Lung microvascular endothelial cell (primary cell): ENCODE measurements at places on chromosomes 5 and 9. TPM values are rescaled to one million over a fixed set of nuclear protein-coding genes. Genes with fewer than 3 reads are reported as not detected.
A peak's percentile ranks its signal among the peaks of the same experiment; 100 is the strongest.

- no peak for DNase-seq
Measured at GRCh38 chr9:107242073-107243030, 40.7 kb upstream of the RAD23B start.

GRCh38 chr9:127539982-127540663, 72.0 kb upstream of the STXBP1 start:
- no peak for DNase-seq

DNA sequence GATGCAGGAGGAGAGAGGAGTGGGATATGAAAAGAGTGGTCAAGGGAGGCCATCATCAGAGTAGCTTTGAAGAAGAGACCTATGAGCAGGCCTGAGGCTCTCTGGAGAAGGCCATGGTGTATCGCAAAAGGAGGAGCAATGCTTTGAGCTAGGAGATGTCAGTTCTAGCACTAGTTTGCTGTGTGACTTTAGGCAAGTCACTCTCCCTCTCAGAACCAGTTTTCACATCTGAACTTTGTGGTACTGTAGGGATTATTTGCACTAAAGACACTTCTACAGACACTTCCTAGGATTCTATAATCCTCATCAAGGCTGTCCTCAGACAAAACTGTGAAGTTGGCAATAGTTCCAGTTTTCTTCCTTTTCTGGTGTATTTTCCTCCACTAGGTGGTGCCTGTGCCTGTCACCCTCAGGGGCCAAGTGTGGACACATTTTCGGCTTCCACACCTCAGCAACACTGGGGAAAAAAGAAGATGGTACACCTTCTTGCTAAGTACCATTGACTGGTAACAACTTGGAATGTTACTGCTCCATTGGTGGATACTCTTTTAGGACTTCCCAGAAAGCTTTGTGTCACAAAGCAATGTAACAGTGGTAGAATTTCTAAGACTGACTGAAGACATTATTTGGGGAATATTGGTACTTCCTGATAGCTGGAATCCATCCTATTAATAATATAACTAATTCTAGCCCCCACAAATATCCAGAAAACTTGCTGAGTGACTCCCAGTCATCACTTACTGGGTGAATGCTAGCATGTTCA, 9.9 kb downstream of the PAPPA start:
- no peak for DNase-seq

- DNase-seq, result no peak
Measured at GRCh38 chr5:91397791-91398190, 14.7 kb upstream of the ARRDC3 start.

DNA sequence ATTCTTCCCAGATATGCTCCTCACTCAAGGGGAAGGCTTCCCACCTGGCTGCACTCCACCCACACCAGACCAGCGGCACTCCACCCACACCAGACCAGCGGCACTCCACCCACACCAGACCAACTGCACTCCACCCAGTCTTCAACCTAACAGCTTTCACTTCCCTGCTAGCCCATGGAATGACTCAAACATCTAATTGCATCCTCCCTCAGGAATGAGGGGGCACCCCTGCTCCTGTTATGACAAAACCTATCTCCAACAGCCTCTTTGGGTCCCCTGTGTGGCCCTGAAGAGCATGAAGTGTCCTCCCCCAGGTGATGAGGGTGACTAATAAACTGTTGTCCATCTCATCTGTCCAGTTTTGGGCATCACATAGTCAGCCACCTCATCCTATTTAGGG, 556.6 kb upstream of the TUSC1 start:
- no peak for DNase-seq

- peak; percentile 86 for DNase-seq
Measured at GRCh38 chr5:66829826-66830225, 233.6 kb downstream of the MAST4 start.

- no peak for DNase-seq
Measured at GRCh38 chr9:86494644-86495111, 140.5 kb upstream of the TUT7 start.

DNA sequence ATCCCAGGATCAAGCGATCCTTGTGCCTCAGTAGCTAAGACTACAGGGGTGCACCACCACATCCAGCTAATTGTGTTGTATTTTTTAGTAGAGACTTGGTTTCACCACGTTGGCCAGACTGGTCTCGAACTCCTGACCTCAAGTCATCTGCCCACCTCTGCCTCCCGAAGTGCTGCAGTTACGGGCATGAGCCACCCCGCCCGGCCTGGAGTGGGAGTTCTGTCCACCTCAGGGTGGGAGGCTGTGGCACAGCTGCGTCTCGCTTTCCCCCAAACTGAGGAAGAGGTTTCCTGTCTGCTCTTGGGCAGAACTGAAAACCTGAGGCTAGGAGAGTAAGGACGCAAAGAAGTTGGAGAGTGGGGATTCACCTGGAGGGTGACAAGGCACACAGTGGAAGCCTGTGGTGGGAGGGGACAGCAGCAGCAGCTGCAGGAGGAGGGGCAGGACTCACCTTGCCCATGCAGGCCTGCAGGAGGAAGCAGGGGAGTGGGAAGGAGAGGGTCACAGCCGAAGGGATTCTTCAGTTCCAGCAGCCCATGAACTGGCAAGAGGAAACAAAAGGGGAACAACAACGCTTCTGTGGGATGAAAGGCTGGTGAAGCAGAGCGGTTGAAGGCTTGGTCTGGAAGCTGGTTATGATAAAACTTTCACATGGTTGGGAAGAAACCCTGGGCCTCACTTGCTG, 181.4 kb downstream of the GAS1 start:
- DNase-seq, result no peak

DNA sequence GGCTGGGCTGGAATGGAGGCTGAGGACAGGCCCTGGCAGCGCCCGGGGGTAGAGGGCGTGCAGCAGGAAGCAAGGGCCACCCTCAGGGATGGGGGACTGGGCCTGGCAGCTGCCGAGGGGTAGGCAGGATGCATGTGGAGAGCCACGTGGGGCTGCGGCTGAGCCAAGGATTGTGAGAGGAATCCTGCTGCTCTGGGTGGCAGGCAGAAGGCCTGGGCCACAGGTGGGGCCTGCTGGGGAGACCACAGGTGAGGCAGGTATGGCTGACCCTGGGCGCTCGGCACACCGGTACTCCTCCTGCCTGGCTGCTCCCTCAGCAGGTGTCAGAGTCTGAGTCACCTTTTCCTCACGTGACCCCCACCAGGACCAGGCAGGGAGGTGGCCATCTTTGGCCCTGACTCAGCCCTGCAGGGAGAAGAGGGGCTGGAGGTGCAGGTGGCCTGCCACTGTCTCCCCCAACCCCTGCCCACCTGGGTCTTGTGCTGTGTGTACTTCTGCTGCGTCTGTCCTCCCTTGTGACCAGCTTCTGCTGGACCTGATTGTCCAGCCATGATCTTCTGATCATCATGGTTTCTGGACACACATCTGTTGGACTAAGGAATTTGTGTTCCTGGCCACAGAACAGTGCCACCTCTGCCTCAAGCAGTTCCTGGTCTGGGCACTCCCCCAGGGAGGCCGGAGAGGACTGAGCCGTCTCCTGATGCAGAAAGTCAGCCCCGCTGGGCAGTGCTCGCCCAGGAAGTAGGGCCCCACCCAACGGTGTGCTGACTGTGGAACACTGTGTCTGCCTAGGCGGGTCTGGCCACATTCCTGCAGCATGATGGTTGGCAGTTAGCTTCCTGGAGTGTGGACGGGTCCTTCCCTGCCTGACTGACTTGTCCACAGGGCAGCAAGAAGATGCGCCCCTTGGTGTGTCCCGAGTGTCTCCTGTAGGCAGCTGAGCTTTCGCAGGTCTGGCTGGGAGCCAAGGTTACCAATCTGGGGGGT, 6.4 kb downstream of the ARRDC1 start:
- peak; percentile 61 for DNase-seq

DNA sequence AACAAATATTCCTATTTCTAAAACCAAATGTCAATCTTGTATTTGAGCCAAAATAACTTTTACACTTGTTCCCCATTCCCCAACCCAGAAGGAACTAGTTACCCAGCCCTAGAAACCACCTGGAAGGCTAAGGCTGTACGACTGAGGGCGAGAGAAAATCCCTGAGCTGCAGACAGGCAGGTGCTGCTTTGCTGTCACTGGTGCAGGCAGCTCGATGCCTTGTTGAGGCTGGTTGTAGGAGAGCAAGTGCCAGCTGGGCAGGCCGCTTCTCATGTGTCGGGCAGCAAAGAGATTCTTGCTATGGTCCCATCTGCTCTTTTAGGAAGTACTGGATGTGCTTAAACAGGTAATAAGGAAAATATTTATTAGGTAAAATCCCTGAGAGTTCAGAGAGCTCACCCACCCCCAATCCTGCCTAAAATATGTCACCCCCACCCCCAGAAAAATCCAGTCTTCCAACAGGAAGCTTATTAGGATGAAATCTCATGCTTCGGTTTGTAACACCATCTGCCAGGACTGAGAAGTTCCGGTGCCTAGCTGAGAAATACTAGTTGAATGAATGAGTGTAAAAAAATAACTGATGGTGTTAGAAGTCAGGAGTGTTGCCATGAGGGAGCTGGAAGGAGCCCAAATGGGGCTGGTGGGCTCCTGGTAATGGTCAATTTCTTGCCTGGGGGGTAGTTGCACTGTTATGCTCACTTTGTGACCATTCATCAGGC, 91.1 kb upstream of the DMRT1 start:
- DNase-seq, result no peak

DNA sequence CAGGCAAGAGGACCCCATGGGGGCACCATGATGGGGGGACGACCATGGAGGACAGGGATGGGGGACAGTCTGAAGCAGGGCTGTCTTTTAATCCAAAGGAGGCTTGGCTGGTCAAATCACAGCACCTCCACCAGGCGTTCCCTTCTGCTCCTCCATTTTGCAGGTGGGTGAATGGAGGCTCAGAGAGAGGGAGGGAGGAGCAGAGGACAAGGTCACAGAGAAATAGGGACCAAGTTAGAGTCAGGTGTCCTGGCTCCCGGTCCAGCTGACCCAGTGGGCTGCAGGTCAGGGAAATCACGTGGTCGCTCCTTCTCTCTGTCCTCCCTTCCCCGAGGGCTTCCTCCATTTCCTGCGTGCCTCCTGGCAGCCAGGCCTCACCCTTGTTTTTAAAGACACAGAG, 156.4 kb upstream of the SMIM23 start:
- no peak for DNase-seq

GRCh38 chr9:109401990-109402318, 81.1 kb upstream of the EPB41L4B start:
- DNase-seq, result no peak

DNA sequence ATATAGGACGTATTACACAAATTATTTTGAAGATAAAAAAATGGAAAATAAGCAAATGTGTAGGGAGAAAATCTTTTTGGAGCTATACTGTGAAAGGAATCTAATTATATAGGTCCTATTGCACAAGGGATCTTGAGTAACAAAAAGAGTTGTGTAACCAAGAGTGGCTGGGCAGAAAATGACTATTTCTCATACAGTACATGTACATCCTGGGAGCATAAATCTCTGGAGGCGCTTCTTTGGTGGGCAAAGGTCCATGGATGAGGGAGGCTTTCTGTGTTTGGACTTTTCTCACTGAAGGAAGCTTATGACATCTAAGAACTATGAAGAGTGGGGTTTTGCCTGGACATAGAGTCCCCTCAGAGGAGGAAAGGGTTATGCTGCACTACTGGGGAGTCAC, 29.8 kb downstream of the ANKS6 start:
- DNase-seq, result no peak

DNA sequence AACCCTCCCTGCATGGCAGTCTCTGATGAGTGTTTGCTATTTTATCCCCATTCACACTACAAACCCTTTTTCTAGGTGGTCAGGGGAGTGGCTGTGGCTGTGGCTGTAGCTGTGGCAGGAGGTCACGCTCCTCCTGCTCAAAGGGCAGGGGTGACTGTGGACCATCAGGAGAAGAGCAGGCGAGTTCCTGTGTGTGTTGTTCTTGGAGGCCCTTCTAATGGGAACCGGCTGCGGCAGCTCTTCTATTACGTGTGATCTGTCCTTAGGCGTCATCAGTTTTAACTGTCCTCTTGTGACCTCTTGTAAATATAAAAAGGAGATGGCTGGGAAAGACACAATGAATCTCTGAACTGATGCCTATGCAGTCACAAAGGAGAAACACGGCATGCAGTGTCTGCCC, 65.1 kb downstream of the ANKH start:
- peak; percentile 98 for DNase-seq

DNA sequence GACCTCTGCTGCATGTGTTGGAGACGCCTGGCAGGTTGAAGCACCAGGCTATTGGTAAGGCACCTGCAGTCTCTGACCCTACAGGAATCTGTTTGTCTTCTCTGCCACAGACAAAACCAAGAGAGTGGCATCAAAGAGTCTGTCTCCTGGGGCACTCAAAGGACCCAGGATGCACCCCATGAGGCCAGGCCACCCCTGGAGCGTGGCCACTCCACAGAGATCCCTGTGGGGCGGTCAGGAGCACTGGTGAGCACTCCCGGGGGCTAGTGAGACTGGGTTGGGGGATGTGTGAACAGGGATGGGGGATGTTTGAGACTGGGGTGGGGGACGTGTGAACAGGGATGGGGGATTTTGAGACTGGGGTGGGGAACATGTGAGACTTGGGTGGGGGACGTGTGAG, 240.3 kb downstream of the CACNA1B start:
- no peak for DNase-seq

DNA sequence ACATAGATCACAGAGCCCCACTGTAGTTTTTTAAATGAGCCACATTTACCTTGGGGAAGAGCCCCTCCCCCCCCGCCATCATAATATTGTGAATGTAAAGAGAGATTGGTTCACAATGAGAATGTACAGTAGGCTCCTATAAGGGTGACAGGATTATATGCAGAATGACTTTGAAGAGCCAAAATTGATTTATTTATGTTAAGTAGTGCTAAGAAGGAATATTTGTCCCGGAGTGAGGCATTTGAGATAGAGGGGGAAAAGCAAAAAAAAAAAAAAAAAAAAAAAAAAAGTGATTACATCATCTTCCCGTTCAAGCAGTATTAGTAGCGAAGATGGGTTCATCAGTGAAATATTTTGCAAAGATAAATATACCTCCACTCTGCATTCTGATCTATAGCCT, 73.9 kb downstream of the PIK3R1 start:
- no peak for DNase-seq

DNA sequence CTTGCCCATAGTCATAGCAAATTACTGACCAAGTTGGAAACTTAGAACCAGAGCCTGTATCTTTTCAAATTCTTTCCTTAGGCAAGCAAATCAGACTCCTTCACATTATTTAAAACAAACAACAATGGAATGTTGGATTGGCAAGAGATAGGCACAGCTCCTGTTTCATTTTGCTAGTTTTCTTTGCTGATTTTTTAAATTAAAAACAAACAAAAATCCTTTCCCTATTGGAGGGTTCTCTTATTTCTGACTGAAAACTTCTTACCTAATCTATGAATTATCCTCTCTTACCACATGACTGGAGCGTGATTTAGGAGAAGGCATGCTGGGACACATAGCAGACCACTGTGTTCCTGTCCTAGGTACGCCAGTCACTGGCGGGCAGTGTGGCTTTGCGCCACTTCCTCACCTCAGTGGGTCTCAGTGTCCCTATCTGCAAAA, 63.0 kb downstream of the TTC39B start:
- no peak for DNase-seq

GRCh38 chr9:68919661-68920060, 94.3 kb downstream of the PRKACG start:
- no peak for DNase-seq

Gene FBXL17
- total RNA-seq, result 5.2 and 5.6 TPM in 2 replicates

Gene ZNG1E
- 22.6 and 24.2 TPM in 2 replicates for total RNA-seq

Gene C9orf153
- under 0.01 TPM in 1 of 2 replicates, not detected in the other for total RNA-seq

Gene GGTA1
- 5.4 and 9.5 TPM in 2 replicates for total RNA-seq

Gene ECSCR
- 392 and 472 TPM in 2 replicates for total RNA-seq

Gene KIF24
- total RNA-seq, result 0.40 and 1.1 TPM in 2 replicates

Gene AIF1L
- 0.60 and 1.7 TPM in 2 replicates for total RNA-seq

Gene SELENOP
- 51.4 and 175 TPM in 2 replicates for total RNA-seq

Gene IL3
- not detected in 2 replicates for total RNA-seq

Gene PTBP3
- 32.3 and 32.9 TPM in 2 replicates for total RNA-seq

Gene SLC28A3
- total RNA-seq, result not detected in 2 replicates

Gene QRFP
- not detected in 2 replicates for total RNA-seq

Gene PCDH12
- 12.7 and 22.2 TPM in 2 replicates for total RNA-seq
